Posterior cingulate gyrus (tissue), 11 donors: ENCODE measurements at places on chromosomes 2 and 18.

DNA sequence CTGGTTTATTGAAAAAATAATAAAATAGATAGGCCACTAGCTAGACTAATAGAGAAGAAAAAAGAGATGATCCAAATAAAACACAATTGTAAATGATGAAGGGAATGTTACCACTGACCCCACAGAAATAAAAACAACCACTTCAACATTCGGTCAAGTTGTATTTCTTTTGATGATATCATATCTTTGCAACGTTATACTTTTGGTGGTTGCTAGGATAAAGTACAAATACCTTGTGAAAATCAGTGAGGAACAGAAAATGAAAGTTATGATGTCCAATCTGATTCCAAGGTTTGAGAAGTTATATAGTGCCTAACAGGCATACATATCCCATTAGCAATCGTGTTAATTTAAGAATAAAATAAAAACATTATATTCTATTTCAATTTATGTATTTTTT lies 6.6 kb upstream of the ASNSD1 start:
- DNase-seq, result no peak

DNA sequence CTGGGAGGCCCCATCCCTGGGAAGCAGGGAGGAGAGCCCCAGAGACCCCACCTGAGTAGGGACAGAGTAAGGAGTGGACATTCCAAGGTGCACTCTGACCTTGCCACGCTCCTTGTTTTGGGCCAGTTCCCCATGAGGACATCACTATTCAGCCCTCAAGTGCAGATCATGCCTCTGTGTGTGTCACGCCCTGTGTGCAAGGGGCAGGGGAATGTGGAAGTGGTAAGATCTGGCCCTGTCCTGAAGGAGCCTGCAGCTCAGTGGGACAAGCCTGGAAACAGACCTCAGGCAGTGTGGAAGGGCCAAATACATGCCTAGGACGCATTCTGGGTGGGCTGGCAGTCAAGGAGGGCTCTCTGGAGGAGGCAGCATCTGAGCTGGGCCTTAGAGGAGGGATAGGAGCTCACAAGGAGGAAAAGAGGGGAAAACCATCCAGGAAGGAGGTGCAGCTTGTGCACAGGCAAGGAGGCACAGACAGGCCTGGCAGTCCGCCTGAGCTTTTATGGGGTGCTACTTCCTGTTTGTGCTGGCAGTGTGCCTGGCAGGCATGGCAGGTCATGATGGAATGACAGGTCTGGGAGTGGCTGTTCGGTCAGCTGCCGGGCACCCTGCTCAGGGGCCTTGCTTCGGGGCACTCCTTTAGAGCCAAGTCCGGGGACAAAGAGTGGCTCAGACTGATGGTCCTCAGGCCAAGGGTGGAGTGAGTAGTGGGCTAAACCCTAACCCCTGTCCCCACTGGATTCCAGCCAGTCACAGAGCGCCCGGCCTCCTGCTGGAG lies 3.3 kb downstream of the KLHL30 start:
- no peak for DNase-seq

DNA sequence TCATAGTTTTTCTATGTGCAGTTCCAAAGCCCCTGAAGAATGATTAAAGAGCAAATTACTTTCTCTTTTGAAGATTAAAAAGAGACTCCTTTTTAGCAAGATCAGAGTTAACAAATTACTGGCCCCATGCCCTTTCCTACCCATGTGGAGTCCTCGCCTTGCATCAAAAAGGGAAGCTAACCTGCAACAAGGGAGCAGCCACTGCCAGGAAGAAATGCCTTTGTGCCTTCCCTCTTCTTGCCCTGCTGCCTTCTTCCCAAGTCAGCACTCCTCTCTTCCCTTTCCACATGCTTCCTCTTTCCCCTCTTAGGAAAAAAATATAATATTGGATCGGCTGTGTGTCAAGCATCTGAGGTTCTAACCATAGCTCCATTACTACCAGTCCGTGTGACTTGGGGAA lies 37.1 kb upstream of the CYP1B1 start:
- DNase-seq, result no peak

- DNase-seq, result no peak
Measured at GRCh38 chr2:193845604-193846003, 1650.9 kb upstream of the TMEFF2 start.

DNA sequence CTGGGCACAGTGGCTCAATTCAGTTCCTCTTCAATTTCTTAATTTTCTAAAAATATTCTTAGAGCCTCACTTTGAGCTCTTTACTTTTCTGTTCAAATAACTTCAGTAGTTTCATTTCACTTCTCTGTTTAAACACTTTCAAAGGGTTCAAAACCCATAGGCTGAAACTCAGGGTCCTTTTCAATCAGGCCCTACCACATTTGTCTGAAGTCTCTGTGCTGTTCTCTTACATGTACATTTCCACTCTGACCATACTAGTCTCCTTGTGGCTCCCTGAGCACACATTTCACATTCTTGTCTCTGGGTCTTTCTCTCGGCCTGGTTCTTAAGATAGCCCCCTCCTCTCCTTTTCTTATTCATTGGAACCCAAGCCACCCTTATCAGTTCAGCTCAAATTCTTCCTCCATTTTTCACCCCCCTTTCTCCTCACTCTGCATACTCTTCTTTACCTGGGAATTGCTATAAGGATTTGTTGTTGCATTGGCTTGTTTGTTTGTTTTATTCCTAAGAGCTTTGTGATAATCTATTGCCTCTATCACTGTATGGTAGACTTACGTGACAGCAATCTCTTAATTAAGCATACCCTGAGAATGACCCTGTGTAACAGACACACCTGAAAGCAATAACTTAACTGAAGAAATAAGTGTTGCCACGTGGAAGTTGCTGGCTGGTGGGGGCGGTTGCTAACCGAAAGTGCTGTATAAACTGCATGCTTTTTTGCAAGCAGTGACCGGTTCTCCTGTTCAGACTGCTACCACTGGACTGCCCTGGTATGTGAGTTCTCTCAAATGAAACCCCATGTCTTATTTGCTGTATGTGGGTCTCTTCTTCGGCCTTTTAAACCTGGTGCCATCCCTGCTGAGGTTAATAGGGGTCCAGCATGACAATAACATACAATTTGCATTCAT lies 27.7 kb upstream of the ACADL start:
- no peak for DNase-seq

DNA sequence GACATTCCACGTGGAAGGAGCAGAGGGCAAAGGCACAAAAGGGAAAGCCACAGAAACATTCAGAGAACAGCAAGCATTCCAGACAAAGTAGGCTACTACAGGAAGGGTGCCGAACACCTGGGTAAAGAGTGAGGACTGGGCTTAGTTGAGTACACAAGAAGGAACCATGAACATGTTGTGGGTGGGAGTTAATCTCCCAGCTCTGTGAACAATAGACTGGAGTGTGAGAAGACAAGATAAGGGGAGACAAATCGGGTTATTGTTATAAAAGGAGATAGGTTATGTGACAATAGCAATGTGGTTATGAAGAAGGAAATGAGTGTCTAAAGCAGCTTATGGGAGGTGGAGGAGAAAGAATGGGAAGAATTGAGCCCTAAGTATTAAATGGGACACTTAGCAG lies 70.0 kb downstream of the DPP4 start:
- DNase-seq, result no peak

DNA sequence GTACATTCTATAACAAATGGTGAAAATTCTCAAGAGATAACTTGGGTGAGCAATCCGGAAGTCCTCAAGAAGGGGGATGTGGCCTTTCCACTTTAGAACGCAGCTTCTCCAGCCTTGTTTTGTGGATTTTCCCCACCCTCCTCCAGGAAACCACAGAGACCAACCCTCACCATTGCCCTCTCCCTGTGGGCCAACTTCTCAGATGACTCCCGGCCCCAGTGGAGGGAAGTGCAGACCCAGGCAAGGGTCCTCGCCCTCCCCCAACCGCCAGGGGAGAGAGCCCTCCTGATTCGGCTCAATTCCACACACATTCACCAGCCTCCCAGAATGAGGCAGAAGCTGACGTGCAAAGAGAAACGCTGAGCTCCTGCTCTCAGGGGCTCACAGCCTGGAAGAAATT lies 277.2 kb downstream of the EIPR1 start:
- no peak for DNase-seq

DNA sequence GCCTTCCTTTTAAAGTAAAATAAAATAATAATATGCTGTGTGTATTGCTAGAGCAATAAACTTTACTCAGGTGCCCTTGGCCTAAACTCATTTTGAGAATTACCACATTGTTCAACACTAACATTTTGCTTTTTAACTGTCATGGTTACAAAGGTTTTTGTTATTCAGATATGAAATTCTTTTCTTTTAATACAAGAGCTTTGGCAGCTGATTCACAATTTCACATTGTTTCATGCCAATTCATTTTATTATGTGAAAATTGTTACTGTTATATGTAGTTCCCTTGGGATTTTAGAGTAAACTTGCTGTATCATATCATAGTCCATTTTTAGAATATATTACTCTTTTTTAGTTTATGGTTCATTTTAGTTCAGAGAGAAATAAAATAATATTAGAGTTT lies 65.8 kb upstream of the ZNF804A start:
- DNase-seq, result no peak

- DNase-seq, result no peak
Measured at GRCh38 chr2:86518481-86518880, 44.8 kb downstream of the CHMP3 start.
